ENCODE measurements at places on chromosomes 2 and 18.

- no peak for DNase-seq
These were observed 62.0 kb downstream of the BIRC6 start for GRCh38 chr2:32418778-32419177.

DNA sequence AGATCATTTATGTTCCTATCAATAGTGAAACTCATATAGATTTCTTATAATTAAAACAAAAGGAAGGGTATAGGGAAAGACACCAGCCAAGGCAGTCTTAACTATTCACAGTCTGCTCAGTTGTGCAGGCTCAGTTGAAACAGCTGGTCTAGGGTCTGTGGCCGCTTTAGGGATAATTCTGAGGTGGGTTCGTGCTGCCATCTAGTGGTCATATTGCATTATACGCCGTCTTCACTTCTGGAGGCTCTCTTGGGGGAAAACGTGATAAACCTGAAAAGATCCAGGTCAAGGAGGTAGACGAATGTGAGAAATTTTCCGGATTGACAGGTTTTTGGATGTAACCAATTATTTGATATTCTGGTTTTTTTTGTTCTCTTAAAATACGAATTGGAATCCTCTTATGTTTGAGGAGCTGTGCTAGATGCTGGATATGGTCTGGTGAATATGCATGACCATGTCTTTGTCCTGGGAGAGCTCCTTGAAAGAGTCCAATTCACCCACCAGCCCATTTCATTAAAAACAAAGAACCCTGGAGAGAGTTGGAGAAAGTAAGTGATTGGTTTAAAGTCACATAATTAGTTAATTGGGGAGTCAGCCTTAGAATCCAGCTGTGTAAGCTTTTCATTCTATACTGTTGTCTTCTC is 492.4 kb downstream of the PLCL1 start:
- peak; percentile 40 for DNase-seq

- no peak for DNase-seq
These were observed 54.2 kb upstream of the MAPRE3 start for GRCh38 chr2:26916128-26916692.

GRCh38 chr2:99495115-99495860 is 5.5 kb upstream of the REV1 start:
- DNase-seq, result no peak

GRCh38 chr2:126244937-126245336 is 411.0 kb upstream of the GYPC start:
- peak; percentile 28 for DNase-seq

GRCh38 chr2:218371983-218372350 is 10.1 kb upstream of the SLC11A1 start:
- DNase-seq, result no peak

GRCh38 chr2:240722796-240723735 is 31.4 kb downstream of the AQP12A start:
- DNase-seq, result no peak

All from CD4-positive, alpha-beta T cell (primary cell).